ENCODE measurements at places on chromosomes 11 and 22.

DNA sequence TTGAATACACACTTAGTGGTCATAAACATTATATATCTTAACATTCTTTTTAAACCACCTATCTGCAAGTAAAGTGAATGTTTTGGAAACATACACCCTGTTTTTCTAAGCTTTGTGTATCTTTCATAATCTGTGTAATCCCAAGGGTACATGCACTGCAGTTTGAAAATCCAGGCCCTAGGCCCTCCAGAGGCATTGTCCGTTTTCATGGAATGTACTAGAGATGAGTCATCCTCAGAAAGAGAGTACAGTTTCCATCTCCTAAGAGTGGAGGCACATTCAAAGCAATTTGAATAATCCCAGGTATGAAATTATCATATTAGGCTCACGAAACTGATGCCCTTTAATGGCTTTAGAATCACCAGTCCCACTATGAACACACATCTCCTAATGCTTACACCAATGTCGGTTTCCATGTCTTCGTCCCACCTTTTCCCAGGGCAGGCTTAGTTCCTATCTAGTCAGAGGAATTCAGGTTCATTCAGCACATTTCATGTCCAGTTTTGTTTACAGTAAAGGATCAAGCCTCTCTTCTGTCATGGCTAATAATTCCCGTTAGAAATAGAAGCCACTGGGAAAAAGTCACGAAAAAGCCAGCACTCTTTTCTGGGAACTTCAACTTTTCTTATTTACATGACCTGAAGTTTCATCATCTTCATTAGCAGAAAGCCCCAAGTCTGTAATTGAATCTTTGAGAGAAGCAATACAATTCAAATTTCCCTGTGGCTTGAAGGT is 39.5 kb upstream of the CD44 start:
- no peak for DNase-seq

DNA sequence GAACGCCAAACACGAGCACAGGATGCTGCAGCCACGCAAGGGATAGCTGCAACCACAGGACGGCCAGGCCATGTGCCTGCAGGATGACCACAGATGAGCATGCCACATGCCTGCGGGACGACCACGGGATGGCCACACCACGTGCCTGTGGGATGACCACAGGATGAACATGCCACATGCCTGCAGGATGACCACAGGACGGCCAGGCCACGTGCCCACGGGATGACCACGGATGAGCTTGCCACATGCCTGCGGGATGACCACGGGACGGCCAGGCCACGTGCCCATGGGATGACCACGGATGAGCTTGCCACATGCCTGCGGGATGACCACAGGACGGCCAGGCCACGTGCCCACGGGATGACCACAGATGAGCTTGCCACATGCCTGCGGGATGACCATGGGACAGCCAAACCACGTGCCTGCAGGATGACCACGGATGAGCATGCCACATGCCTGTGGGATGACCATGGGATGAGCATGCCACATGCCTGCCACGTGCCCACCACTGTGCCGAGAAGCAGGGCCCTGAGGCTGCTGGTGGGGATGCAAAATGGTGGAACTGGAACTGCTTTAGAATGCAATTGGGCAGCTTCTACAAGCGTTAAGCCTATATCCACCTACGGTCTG is 12.8 kb upstream of the MOB2 start:
- no peak for DNase-seq

- DNase-seq, result no peak
Observed at GRCh38 chr11:28760676-28761390, 652.6 kb downstream of the METTL15 start.

- DNase-seq, result no peak
Observed at GRCh38 chr11:15171956-15172355, 57.2 kb downstream of the INSC start.

DNA sequence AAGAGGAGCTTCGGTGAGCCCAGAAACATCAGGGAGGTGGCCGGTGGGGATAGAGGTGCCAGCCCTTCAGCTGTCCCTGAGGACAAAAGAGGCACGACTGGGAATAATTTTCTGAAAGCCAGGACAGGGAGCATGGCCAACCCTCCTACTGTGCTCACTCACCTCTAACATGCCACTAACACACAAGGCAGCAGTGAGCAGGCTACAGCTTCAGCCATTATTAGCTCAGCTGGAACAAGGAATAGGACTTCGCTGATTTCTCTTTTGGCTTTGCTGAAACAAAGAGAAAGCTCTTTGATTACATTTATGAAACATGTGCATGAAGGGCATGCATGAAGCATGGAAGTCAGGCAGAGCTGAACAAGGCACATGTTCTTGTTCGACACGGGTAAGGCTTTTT is 12.1 kb upstream of the OR10A5 start:
- DNase-seq, result no peak

GRCh38 chr22:49964136-49965090 is 3.8 kb downstream of the PIM3 start:
- no peak for DNase-seq

DNA sequence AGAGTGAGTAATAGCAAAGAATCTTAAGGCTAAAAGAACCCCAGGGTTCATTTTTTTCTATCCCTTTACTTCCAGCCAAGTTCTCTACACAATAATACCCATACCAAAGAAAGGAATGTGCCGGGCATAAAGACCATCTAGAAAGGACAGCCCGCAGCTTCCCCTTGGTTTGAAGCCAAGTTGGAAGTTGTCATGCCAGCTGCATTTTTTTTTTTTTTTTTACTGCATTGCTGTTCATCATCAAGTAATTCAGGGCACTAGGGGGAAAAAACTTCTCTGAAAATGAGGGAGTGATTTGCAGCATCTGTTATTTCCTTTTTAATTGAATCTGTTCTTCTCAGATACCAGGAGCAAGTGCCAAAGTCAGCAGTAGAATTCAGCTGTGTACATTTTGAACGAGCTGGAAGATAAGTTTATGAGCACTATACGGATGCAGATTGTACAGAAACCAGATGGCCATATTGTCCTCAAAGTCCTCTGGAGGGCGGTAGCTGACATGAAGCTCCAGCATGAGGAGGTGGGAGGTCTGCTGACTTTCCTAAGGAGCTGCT is 56.4 kb downstream of the UBASH3B start:
- no peak for DNase-seq

DNA sequence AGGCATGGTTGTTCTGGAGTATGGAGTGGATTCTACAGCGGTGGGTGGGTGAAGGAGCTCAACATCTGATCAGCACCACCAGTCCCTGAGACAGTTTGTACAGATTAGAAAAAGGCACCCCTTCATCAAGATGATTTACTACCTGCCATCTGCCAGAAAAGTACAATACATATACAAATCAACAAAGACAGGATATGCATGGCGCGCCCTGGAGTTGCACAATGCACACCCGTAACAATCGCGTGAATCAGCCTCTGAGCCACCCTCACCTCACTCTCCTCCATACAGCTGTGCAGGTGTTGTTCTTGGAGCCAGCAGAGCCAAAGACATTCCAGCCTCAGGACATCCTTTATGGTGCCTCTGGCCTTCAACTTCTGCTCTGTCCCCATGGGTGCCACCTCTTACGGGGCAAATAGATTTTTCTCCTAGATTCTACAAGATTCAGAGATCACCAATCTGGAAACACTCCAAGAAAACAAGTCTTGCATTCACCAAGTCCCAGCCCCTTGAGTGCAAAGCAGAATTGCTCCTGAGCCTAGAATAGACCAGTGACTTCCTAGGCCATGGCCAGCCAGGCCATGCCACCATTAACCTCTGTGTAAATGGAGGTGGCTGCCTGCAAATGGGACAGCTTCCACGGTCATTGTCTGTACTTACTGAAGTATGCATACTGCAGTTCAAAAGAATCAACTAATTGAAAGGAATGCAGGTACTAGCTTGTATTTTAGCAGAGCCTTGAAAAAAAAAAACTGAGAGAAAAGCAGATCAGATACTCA is 490.9 kb downstream of the SOX6 start:
- no peak for DNase-seq

DNA sequence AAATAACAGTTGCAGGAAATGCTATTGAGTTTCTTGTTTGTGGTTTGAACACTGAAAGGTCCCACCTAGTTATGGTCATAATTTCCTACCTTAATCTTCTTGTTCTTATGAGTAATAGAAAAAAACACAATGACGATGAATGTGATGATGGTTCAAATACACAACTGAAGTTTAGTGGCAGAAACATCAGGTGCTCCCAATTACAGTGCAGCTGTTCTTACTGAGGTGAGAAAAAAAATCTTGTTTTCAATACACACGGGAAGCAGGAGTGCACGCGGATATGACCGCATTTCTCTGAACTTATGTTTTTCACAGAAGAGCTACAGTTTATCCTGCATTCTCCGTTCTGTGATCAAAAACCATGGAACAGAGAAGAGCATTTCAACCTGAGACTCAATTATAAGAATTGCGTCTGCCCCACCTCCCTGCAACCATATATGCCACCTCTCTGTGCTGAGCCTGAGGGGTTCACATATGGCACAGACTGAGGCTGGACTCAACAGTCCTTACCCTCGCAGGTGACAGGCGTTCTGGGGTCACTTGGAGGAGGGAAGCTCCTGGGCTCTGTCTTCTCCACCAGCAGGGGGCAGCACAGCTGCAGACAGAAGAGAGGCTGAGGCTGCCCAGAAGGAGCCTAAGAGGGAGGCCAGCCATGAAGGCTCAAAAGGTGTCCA is 99.7 kb upstream of the IGLL5 start:
- no peak for DNase-seq

GRCh38 chr11:64035576-64035975 is at the start of gene FLRT1:
Gene FLRT1, plus strand, starts transcription at chr11:64035931. Its CDS starts 80,337 bp downstream, at chr11:64116268.
- no peak for DNase-seq

- DNase-seq, result no peak
Observed at GRCh38 chr11:129249351-129249750, 57.2 kb upstream of the ARHGAP32 start.

- DNase-seq, result no peak
Observed at GRCh38 chr11:6625156-6625831, 6.1 kb upstream of the TPP1 start.

DNA sequence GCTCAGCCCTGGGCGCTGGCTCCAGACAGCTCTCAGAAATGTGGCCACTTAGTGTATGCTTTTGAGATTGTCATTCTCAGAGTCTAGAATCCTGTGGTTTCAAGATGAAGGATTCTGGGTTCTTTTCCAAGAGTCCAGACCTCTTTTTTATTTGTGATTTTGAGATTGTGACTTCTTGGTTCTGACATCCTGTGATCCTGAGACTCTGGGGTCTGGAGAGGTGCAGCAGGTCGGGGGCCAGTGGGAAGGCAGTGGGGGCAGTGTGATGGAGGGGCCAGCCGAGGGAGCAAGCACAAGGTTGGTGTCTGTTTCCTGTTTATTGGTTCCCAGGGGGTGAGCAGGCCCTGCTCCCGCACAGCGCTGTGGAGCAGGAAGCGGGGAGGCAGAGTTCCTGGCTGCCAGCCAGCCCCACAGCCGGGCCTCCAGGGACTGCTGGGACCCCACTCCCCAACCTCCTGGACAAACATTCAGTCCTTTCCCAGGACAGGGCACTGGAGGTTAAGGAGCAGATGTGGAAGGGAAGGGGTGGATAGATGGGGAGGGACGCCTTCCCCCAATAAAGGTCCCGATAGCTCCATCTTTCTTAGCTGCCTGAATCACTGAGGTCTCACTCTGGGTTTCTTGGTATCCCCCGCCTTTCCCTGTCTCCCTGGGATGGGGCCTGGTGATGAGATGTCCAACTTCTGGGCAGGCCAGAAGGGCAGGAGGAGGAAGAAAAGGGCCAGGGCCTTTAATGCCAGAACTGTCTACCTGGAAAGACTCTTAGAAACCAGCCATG is 13.7 kb downstream of the ARHGEF17 start:
- DNase-seq, result no peak

DNA sequence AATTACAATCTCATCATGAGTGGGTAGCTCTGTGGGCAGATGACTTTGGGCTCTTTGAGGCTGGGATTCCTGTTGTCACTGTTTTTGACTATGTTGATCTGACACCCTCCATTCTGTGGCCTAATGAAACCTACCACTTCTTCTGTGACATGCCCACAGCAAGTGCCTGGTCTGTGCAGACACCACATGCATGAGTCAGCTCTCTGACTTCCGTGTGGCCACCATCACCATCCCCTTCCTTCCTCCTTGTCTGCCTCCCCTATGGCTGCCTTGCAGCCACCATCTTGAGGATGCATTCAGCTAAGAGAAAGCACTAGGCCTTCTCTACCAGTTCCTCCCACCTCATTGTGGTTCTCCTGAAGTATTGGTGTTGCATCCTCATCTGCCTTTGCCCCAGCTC is 15.3 kb upstream of the OR10V1 start:
- DNase-seq, result no peak

GRCh38 chr22:30821863-30822215 is 127.2 kb downstream of the OSBP2 start:
- no peak for DNase-seq

DNA sequence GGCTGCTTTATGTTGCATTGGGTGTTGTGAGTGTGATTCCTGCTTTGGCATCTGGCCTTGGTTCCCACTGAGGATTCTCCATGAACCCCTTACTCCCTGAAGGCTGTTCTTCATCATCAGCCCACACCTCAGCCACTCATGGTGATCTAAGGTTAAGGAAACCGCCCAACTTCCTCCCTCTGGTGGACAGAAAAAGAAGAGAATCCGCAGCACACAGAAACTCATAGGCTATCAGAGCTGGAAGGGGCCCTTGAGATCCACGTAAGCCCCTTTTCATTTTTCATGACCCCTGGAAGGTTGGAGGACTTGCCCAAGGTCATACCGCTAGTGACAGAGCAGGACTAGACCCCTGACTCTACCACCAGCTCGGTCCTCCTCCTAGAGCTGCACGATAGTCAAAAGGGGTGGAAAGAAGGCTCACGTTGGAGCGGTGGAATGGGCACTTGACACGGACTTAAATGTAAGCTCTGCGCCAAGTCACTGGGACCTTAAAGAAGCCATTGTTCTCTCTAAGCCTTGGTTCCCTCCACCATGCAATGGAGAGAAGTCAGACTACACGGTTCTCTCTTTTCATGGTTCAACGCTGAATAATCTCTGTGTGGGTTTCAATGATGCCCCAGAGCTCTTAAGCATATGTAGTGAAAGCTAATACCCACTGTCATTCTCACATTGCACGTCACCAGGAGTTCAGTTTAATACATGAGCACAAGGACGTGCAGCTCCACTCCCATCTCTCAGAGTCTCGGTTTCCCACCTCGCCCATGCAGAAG is 83.6 kb upstream of the CRTAM start:
- DNase-seq, result no peak

DNA sequence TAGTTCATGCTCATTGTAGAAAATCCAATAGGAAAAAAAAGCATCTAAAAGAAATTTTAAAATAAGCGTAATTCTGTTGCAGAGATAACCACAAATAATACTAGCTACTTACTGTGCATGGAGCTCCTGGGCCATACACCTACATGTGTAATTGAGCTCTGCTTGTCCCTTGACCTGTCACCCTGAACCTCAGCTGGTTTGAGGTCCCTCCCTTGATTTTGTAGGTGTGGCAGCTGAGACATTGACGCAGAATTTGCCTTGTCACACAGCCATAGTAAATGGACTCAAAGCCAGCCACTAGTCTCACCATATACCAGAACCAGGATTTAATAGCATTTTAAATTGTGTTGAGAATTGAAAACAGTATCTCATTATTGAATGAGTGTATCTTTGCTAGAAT is 135.3 kb downstream of the MORC2 start:
- no peak for DNase-seq

GRCh38 chr11:74442636-74443035 is 24.7 kb downstream of the KCNE3 start:
- DNase-seq, result no peak

All from T1000 (cell line).